ENCODE measurements at places on chromosomes 5 and 9.

GRCh38 chr5:141121985-141122384 is 367 bp downstream of the PCDHB4 start:
- DNase-seq, result no peak

DNA sequence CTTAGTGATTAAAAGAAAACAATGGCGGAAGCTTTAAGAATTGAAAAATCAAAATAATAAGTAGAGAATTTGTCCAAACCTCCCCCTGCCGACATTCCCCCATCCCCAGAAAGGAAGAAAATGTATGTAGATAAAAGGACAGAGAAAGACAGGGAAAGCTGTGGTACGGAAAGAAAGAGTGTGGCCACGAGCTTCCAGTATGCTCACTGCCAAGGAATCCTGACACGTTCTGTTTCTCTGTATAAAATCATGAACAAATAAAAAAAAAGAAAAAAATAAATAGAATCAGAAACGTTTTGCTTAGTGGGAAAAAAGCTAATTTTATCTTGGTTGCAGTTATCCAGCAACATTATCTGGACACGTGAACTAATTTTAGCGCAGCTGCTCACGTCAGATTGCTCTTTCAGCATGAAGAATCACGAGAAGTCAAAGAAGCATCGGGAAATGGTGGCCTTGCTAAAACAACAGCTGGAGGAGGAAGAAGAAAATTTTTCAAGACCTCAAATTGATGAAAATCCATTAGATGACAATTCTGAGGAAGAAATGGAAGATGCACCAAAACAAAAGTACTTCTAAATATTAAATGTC is 15.2 kb downstream of the DNAJC21 start:
- DNase-seq, result no peak

DNA sequence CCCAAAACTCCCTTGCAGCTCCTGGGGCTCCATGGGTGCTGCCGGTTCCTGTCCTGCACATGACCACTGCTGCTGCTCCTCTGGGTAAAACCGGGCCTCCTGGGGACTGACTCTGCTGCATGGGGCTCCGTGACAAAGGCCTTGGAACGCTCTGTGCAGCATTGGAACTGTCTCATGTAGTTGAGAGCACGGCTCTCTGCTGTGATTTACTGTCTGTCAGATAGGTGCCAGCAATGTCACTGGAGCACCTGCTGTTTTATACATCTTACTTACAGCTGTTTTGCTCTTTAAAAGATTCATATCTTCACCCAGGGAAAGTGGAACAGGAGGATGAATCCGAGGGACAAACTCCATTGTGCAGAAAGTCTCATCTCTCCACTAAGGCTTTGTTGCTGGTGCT is 138.1 kb downstream of the YIPF5 start:
- no peak for DNase-seq

DNA sequence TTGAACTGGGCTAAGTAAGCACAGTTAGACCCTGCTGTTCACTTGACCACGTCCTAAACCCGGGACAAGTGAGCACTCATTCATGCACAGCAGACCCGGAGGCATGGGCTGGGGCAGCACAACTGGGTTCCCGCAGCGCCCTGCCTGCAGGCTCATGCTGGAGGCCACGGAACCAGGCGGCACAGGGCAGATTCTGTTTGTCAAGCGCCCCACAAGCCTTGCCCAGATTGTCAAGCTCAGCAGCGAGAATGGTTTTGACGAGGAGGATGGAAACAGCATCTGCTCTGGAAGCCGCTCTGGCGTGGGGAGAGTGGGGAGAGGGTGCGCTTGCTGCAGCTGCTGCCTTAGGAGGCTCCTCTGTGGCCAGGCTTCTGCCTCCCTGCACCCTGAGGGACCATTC is 32.7 kb downstream of the PRRT1B start:
- DNase-seq, result no peak

- DNase-seq, result no peak
Measured at GRCh38 chr9:82126256-82126655, 137.7 kb downstream of the SPATA31D1 start.

- no peak for DNase-seq
Measured at GRCh38 chr9:28105001-28105400, 531.7 kb upstream of the C9orf72 start.

DNA sequence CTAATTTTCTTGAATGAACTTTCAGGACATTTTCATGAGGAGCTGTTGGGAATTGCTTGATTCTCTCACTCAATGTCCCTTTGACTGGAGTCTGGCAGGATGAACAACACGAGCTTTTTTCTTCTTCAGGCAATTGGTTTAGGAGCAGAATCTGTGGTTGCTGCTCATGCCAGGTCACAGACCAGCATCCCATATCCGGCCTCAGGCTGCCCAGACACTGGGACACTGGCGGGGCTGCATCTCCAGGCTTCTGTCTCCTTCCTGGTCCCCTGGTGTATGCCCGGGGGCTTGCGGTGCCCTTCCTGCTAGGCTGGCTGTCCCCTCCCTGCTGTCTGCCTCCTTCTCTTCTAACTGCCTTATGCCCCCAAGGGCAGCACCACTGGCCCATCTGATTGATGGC is 311.5 kb upstream of the DAP start:
- DNase-seq, result no peak

DNA sequence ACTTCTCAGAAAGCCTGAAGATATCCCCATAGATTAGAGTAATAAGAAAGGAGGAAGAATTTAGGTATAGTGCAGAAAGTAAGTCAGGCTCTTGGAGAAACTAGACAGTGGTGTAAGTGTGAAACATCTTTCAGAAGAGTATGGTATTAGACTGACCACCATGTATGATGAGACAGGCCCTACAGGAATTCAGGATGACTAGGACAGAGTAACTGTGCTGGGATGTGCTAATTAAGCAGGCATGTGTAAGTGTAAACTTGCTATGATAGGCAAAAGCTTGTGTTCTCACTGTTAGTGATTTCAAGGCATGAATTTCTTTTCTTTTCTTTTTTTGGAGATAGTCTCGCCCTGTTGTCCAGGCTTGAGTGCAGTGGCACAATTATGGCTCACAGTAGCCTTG is 70.8 kb downstream of the RAB24 start:
- DNase-seq, result peak; percentile 65

DNA sequence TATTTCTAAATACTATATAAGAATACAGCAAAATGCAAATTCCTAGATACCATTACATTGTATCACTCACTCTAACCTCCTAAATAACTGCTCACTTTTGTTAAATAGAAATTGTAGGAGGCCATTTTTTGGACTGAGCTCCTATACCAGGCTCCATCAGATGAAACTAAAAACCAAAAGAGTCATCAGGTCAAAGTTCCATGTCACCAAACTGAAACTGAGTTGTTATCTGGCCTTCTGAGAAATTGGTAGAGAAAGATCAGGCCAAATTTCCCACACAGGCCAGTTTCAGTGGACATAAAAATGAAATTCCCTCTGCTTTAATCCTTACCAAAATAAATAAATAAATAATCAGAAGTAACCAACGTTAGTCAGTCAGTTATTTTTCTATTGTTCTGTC is 13.8 kb upstream of the SNX2 start:
- DNase-seq, result no peak

DNA sequence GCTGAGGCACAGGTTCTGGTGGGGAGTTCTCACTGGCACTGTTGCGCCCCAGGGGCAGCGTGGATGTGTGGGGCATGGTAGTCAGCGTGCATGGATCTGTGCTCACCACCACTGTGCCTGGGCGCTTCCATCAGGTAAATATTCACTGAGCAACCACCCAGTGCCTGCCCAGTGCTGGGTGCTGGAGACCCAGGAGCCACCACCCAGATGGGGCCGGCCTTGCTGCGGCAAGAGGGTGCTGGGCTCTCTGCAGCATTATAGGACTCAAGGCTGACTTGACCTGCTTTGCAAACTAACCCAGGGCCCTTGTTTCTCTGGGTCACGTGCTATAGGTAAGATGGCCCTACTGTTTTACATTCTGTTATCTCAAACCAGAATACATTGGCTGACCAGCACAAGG is 60.5 kb downstream of the DAP start:
- DNase-seq, result no peak

- no peak for DNase-seq
Measured at GRCh38 chr5:178496214-178496613, 94.0 kb downstream of the COL23A1 start.
